ENCODE measurements at places on chromosomes 2 and 18.

DNA sequence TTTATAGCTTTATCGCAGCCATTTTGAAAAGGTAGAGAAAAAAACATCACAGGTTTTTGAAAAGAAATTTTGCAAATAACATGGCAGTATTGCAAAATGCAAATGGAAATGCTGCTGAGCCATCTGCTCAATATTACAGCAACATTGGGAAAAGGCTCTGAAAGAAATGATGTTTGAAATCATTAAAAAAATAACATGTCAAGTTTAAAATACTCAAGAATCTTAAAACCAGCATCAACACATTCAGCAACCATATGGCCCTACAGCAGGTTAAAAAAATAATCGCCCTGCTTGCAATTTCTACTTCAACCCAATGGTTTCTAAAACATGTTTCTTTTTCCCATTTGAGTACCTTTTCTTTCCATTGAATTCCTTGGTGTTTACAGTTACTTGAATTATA lies 289.4 kb downstream of the AFF3 start:
- DNase-seq, result no peak

- DNase-seq, result no peak
Measured at GRCh38 chr18:47574966-47575365, 323.5 kb upstream of the SKOR2 start.

- no peak for DNase-seq
Measured at GRCh38 chr2:110865188-110865587, 132.8 kb downstream of the ACOXL start.

DNA sequence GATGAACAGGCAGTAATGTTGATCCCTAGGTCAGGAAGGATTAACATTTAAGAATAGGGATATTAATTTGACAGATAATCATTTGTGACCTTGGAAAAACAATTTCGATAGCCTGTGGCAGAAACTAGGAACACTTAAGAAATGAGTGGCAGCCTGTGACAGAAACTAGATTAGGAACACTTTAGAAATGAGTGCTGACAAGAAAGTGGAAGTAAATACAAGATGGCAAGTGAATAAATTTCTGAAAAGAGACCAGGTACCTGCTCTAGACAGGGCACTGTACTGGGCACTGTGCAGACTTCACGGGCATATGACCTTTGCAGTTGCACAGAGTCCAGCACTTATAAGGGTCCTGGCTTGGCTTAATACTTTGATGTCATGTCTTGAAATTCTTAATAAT lies 5.5 kb upstream of the HNRNPA3 start:
- DNase-seq, result no peak

DNA sequence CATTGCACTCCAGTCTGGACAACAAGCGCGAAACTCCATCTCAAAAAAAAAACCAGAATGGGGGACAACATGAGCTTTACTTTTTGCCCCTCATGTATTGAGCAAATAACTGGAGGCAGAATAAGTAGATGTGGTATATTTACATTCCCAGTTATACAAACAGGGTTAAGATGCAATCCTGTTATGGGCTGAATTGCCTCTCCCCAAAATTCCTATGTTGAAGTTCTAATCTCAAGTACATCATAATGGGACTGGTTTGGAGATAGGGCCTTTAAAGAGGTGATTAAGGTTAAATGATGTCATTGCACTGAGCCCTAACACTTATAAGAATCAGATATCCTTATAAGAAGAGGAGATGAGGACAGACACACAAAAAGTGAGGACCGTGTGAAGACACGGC lies 319.8 kb upstream of the KLHL29 start:
- DNase-seq, result no peak

DNA sequence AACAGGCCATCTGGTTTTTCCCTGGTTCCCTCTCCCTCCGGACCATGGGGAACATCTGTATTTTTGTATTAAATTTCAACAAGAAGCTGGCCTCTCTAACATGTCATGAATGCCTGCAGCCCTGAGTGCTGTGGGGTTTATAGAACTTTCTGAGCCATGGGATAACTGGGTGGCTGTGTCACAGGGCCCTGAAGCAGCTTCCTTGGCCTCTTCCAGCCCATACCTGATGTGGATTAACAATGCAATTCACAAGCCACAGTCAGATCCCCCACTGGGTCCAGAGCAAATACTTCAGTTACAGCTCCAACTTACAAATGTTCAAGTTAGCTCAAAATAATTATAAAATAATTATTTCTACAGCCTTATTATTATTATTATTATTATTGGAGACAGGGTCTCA lies 307.8 kb upstream of the CELF4 start:
- no peak for DNase-seq

- no peak for DNase-seq
Measured at GRCh38 chr2:28225473-28226080, 167.1 kb upstream of the FOSL2 start.

DNA sequence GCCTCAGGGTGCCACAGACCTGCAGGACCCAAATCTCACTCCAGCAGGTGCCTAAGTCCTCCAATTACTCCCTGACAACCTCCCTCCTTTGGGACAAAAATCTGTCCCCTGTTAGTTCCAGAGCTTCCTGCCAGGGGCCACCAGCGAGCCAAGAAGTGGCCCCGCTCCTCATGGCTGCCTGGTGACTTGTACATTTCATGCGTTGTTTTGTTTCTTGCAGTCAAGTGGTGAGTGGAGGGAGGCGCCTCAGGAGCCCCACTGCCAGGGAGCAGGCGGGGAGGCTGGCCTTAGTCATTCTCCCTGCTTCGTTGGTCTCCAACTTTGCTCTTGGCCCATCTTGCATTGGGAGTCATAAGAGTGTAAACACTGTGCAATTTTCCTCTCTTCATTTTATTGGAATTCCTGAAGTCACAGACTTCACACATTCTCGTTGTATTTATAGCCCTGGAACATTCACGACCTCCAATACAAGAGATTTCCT lies 81.3 kb downstream of the KCNF1 start:
- no peak for DNase-seq

DNA sequence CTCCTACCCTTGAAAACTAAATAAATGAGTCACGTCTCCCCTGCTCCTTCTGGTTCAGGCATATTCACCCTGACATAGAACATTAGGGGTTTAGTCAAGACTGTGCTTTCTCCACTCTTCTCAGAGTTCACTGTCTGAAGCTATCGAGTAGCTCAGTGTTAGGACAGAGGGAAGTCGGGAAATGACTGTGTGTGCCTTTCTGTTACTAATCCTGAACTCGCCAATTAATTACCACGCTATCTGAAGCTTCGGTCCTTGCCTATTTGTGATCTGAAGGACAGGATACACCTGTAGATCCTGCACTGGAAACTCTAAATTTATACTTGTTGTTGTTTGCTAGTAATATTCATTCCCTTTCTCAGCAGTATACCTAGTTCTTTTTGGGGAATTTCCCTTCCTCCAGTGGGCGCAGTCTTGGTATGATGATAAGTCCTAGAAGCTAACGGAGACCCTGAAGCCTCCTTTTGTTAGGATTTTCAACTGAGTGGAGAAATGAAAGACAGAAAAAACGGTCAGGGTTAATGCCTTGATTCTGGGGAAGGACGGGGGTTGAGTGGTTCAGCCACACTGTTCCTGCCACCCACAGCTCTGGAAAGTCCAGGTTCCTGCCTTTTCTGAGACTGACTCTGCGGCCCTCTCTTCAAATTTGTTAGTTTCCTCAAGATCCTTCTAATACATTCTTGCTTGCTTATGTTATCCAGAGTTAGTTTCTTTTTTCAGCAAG lies 218.0 kb downstream of the DLGAP1 start:
- DNase-seq, result no peak

GRCh38 chr2:200664770-200665494 lies 79.1 kb downstream of the AOX1 start:
- no peak for DNase-seq

DNA sequence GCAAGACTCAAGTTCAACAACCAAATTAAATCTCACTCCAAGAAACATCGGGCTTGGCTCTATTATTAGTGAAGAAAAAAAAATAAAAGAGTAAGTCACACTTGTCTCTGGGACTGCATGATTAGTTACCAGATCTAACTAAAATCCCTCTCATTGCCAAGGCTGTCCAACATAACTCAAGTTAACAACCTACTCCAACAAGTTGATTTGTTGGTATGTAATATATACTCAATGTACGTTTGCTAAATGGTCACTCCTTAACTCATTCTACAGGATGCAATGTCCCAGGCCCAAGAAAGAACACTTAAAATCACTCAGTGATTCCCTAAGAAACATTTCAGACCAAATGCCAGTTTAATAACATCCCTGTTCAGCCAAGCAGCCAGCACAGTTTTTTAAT lies 95.1 kb downstream of the DYM start:
- no peak for DNase-seq

DNA sequence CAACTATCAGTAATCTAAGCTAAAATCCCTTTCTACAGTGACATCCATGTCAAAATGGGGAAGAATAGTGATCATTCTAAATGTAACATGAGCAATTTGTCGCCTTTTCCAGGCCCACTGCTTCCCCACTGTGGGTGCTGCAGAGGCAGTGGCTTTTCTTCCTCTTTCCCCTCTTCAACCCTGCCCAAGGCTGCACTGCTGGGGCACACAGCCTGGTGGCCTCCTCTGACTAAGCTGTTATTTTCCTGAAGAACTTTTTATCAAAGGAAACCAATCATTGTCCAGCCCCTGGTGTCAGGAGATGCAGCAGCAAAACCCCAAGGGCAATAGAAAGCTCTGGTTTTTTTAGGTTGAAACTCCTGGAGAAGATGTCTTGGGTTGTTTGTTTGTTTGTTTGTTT lies 117.6 kb upstream of the KLF7 start:
- DNase-seq, result peak; percentile 82

- no peak for DNase-seq
Measured at GRCh38 chr2:202555356-202555755, 79.4 kb upstream of the FAM117B start.

- no peak for DNase-seq
Measured at GRCh38 chr2:37389395-37389794, 45.0 kb downstream of the QPCT start.

DNA sequence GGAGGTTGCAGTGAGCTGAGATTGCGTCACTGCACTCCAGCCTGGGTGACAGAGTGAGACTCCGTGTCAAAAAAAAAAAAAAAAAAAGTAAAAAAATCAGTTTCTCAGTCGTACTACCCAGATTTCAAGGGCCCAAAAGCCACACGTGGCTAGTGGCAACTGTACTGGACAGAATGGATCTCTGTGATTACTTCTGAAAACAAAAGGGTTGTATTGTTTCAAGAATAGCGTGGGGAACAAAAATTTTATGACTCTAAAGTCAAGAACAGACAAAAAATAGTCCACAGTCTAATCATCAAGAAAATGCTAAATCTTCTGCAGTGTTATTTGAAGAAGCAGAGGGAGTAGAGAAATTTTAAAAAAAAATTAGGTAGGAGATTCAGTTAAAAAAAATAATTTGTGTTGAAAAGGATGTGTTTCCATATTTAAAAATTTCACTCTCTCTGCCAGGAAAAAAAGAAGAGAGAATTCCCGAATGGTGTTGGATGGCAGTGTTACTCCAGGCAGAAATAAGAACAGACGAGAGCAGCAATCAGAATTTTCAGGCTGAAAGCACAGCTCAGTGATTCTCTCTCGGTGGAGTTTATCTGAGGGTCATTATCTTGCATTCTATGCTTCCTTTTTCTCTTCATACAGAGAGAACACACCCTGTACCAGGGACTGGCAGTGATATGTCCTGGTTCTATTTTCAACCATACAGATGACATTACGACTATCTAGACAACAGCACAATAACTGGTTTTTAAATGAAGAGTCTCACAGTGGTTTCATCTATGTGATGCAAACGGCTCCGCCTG lies 61.8 kb downstream of the CABYR start:
- no peak for DNase-seq

DNA sequence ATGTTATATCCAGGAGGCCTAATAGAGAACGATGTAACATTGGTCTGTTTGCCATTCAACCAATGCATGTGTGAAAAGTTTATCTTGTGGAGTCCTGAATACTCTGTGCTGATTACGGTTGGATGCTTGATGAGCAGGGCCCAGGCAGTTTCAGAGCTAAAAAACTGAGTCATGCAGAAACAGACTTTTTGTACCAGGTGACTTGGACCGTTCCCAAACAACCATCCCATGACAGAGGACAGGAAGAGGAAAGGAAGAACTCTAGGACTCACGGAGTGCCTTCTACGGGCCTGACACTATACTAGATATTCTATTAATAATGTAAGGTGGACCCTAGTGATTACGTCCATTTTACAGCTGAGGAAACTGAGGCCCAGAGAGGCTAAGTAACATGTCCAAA lies 142.1 kb downstream of the ARHGAP28 start:
- DNase-seq, result no peak

DNA sequence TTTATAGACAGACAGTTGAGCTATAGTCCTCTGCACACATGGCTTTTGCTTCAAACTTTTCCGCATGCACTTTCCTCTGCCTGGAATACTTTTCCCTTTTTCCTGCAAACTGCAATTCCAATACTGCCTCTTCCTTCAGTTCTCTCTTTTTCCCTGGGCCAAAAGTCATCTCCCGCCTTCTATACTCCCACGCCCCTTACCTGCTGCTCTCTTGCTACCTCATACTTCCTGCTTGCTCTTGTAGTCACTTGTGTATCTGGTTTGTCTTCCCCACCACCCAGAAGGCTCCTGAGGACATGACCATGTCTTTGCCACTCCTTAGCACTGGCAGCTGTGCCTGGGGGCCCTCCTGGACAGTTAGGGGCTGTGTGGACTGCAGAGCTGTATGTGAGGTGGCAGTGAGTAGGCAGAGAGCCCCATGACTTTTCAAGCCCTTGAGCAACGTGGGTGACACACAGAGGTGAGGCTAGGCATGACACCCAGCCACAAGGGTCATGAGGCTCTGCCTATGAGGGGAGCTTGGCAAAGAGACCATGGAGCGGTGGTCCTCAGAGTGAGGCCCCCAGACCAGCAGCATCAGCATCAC lies 23.2 kb downstream of the SPEG start:
- DNase-seq, result no peak

DNA sequence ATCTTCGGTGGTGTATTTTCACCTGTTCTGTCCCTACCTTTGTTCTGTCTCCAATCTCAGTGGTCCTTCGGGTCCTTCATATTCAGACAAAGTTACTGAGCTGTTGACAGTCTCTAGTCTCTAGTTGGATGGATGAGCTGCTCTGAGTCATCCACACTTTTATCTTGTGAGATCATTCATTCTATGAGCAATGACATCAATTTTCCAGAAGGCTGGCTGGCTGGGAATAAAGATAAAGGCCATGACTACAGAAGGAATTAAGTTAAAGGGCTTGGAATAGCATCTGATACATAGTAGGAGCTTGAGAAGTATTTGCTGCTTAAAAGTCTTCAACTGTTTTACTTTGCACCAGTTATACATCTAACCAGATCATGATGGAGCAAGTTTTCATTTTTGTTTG lies 43.1 kb upstream of the SLC39A10 start:
- no peak for DNase-seq

- no peak for DNase-seq
Measured at GRCh38 chr2:173869244-173870229, 95.6 kb downstream of the SP3 start.

GRCh38 chr2:144567745-144568144 lies 47.8 kb upstream of the ZEB2 start:
- no peak for DNase-seq

DNA sequence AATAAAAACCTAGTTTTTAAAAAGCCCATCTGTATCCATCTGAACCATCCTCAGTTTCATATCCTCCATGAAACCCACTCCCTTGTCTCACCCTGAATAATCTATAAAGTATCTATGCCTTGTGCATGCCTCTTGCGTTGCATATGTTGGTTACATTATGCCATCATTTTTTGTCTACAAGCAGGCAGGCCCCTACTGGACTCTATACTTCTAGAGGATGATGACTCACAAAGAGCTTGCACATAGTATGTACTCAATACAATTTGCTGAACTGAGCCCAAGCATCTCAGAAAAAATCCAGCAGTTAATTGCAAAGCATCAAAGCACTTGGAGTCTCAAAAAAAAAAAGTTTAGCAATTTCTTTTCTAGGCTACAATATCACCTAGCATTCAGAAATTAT lies 95.6 kb downstream of the DYM start:
- DNase-seq, result no peak

Measured in posterior vena cava (tissue), 2 donors.